ENCODE measurements at places on chromosomes 1 and 21. TPM values are rescaled to one million over a fixed set of nuclear protein-coding genes. Genes with fewer than 3 reads are reported as not detected.

DNA sequence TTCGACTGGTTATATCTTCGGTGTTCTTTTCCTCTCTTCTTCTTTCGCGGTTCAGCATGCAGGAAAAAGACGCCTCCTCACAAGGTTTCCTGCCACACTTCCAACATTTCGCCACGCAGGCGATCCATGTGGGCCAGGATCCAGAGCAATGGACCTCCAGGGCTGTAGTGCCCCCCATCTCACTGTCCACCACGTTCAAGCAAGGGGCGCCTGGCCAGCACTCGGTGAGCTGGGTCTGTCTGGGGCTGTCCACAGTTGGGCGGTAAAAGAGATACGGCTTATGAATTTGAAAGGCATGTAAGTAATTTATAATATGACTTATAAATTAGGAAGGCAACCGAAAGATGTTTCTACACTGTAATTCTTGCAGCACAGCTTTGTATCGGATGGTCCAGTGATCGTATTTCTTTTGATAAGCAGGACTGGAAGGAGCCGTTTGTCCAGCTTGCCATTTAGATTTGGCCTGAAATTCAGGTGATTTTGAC, 334 bp downstream of the CTH start:
- no peak for DNase-seq

DNA sequence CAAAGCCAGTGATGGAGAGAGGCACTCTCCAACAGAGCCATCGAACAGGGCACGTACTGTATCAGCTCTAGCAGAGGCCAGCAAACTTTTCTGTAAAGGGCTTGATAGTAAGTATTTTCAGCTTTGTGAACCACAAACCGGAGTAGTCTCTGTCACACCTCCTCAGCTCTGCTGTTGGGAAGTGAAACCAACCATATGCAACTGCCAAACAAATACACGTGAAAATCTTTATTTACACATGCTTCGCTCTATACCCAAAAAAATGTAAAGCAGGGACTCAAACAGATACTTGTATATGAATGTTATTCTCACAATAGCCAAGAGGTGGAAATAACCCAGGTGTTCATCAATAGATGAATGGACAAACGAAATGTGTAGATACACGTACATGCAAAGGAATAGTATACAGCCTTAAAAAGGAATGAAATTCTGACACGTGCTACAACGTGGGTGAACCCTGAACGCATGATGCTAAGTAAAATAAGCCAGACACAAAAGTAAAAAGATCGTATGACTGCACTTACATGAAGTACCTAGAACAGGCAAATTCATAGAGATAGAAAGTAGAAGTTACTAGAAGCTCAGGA, 39.0 kb downstream of the SETD4 start:
- DNase-seq: no peak

Gene LUZP1
- polyA plus RNA-seq: 22.9 TPM

DNA sequence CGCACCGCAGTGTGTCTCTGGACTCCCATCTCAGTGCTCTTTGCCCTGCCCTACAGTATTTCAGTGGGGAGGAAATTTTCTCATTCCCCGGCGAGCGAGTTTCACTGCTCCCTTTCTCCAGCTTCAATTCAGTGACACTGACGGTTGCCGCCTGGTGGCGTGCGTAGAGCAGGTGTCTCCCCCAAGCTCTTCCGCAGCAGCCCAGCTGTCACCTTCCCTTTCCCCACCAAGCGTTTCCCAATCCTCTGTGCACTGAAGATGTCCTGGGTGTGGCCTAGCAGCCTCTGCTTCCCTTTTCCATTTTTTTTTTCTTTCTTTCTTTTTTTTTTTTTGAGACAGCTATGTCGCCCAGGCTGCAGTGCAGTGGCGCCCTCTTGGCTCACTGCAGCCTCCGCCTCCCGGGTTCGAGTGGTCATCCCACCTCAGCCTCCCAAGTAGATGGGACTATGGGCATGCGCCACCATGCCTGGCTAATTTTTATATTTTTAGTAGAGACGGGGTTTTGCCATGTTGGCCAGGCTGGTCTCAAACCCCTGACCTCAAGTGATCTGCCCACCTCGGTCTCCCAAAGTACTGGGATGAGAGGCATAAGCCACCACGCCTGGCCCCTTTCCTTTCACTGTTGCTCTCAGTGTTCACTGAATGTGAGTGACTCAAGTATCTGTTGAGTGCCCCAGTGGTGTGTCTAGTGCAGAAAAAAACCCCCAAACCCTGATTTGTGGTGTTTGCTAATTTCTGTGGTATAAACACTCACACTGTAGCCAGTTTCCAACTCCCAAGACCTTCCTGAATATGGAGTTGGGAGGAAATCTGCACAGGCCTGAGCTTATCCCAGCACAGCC, 30.1 kb downstream of the TNFRSF1B start:
- peak; percentile 82 for DNase-seq

Gene SLC44A5
- 2.1 TPM for polyA plus RNA-seq

Gene MAP1LC3C
- 0.97 TPM for polyA plus RNA-seq

DNA sequence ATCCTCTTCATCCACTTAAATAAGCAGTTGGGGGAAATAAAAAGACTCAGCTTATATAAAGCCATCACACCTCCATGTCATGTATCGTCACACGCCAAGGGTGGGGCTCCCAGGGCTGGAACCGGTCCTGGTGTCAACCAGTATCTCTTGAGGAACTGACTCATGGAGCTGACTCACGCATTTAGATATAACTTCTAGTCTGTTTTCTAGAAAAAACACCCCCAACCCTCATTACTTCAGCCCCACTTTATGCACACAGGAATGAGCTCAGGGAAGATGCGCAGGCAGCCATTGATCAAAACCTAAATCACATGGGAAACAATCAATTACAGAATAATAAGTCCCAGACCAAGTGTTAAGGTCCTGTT, 6.9 kb upstream of the IL22RA1 start:
- no peak for DNase-seq

GRCh38 chr1:11746795-11747487, 11.0 kb downstream of the AGTRAP start:
- no peak for DNase-seq

DNA sequence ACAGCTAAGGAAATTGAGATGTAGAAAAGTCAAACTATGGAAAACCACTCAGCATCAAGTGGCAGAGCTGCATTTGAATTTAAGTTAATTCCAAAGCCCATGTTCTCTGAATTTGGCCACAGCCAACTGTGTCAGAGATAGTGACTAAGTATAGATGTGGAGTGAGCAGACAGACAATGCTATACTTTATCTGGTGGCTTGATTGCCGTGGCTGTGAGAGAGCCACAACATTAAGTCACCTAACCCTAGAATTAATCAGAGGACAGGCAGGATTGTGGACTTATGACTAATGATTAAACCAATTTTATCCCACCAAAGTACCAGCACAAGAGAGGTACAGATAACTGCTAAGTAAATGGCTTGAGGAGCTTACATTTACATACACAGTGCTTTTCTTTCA, 209.8 kb downstream of the TPR start:
- no peak for DNase-seq

DNA sequence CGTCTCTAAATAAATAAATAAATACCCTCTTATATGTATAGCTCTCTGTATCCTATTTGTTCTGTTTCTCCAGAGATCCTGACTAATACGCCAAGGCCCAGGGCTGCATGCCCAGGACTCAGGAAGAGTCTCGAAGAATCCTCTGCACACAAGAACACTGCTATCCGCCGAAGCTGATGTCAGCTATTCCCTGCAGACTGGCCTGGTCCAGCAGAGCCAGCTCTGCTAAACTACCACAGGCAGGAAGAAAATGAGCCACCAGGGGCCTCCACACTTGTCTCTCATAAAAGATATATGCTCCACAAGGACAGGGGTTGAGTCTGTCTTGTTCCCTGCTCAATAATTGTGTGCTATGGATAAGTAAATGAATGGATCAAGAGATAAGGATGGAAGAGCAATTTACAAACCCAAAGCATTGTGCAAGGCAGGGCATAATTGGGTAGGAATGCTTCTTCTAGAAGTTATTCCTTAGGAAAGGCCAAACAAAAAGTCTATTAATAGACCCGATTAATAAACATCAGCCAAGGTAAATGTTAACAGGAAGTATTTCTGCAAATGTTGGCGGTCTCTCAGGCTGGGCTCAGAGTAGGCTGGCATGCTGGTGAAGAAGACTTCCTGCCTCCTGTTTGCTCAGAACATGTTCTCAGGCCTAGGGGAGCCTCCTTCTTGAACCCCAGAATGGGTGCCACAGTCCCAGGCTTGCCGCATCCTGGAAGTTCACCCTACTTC, 26.3 kb upstream of the MAN1C1 start:
- DNase-seq: no peak

- DNase-seq: no peak
Measured at GRCh38 chr1:16067127-16067768, 6.2 kb downstream of the FAM131C start.

GRCh38 chr1:161439280-161440232, 65.7 kb upstream of the FCGR2A start:
- DNase-seq: peak; percentile 85

DNA sequence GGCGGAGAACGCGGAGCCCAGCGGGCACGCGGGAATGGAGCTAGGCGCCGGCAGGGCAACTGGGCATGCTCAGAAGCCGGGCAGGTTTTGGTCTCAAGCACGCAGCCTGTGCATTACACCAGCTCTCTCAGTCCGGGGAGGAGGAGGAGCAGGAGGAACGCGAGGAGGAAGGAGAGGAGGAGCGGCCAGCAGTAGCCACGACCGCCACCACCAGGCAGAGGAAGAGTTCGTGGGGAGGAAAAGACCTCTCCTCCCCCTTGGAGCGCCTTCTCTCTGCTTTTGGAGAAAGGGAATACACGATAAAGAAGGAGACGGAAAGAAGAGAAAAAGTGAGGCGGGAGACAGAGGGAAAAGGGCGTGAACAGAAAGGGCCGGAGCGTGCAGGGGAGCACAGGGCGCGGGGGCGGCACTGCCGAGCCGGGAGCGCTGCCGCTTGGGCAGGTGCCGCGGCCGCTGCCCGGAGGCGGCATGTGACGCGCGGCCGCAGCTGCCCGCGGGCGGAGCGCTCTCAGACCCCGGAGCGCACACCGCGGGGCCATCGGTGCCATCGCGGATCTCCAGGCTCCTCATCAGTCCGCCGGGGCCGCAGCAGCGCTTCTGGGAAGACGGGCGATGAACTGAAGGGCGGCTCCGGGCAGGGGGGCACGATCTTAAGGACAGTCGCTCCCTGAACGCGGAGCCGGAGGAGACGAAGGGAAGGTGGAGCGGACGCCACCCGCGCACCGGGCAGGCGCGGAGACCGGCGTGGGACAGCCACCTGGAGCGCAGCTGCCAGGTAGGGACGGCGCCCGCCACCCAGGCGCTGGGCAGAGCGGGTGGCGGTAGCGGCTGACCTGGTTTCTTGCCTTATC, at the start of gene CHRM3:
Gene CHRM3, plus strand, starts transcription at position 116 of the 851 bp plus-strand sequence. CDS start 520,884 bp downstream, outside the sequence.
- DNase-seq: peak; percentile 83

Gene ANGPTL3
- 0.96 TPM for polyA plus RNA-seq

- no peak for DNase-seq
Measured at GRCh38 chr1:197911857-197912696, 5.1 kb upstream of the LHX9 start.

Gene SELE
- 0.21 TPM for polyA plus RNA-seq

Gene RGS16
- polyA plus RNA-seq: 7.3 TPM

- DNase-seq: no peak
Measured at GRCh38 chr1:58862728-58863385, 79.0 kb upstream of the JUN start.

- DNase-seq: no peak
Measured at GRCh38 chr1:70438529-70438928, 27.5 kb downstream of the CTH start.

DNA sequence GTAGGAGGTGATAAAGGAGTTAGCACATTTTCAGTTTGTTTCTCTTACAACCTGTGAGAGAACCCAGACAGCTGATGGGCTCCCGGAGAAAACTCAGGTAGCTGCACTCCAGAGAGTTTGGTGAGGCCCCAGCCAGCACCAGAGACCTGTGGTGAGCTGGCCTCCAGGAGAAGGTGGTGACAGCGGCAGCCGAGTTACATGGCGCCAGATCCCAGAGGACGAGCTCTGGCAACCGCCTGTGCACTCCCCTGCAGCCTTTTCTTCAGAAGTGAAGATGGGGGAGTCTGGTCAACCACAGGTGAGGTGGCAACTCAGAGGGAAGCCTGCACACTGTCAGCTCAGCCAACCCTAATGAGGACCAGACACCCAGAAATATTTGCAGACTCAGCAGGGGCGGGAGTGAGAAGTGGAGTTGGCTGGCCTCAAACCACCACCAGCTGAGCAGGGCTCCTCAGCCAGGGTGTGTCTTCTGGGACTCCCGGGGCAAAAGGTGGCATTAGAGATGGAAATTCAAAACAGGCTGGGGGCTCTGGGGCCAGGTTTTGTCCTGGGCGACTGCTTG, 209.7 kb downstream of the SETD4 start:
- DNase-seq: no peak

- no peak for DNase-seq
Measured at GRCh38 chr1:66570196-66570595, 36.2 kb downstream of the SGIP1 start.

Gene FYB2
- polyA plus RNA-seq: 0.21 TPM

DNA sequence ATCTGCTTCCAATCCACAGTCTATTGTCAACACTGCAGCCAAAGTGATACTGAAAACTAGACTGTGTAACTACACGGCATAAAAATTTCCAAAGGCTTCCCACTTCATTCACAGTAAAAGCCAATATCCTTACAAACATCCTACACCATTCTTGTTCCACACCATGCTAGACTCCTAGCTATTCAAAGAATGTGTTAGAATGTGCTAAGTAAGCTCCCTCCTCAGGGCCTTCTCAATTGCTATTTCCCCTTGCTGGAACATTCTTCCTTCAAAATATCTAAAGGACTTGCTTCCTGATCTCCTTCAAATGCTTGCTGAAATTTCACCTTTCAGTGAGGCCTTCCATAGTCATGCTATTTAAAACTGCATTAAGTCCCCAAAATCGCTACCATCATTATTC, 228.1 kb downstream of the AKT3 start:
- no peak for DNase-seq

Gene KRTAP13-2
- not detected for polyA plus RNA-seq

DNA sequence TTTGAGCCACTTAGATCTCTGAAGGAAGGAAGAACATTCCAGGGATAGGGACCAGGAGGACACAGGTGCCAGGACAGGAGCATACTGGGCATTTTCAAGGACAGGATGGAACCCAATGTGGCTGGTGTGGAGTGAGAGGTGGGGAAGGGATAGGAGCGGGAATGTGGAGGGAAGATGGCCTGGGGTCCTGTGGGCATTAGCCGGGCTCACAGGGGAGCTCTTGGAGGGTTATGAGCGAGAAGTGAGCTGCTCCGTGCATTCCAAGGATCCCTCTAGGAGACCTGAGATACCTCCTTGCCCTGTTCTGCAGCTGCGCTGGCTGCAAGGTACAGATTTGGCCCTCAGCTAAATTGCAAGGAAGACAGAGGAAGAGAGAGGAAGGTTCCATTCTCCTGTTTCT, 87.5 kb downstream of the IER5 start:
- no peak for DNase-seq

- DNase-seq: no peak
Measured at GRCh38 chr1:154960446-154961136, 991 bp downstream of the PYGO2 start.

Gene FABP3
- polyA plus RNA-seq: 7.8 TPM

Measured in left lung (tissue), 14 donors.